CD4-positive, alpha-beta T cell treated with Interferon alpha-2 for 1 hour (primary cell): ENCODE measurements at places on chromosomes 3 and 15.

- no peak for DNase-seq
Measured at GRCh38 chr15:62118520-62119226, 46.4 kb downstream of the C2CD4B start.

DNA sequence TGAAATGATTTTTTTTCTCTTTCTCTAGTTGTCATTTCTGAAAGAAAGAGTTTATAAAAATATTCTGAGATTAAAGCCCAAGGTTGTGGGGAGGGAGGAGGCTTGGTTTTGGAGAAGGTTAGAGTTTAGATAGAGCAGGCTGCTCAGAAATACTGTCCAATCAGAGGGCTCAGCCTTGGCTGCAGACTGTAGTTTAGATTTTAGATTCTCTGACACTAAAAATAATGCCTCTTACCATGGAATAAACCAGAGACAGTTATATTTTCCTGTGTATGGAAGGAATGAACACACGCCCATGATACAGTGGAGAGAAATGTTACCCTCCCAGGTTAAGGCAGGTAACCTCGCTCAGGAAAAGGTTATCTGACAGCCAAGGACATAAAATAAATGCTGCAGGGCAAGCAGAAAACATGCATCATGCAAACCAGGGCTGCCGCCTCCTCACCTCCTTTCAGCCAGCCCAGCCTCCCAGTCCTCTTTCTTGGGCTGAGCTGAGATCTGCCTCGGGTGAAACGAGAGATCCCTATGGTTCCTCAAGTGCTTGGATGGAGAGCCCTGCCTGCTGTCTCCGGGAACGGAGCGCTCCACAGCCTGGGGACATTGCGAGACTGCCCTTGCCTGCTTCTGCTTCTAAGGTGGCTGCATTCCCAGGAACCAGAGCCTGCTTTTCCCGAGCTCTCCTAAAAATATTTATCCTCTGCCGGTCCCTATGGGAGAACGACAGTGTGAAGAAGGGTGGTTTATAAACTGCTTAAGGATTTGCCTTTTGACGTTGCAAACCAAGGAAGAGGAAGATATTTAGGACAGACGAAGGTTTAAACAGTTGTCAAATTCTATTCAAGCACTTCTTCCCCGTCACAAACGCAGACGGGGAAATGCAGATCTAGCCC lies 848 bp downstream of the NCEH1 start:
- DNase-seq: no peak

DNA sequence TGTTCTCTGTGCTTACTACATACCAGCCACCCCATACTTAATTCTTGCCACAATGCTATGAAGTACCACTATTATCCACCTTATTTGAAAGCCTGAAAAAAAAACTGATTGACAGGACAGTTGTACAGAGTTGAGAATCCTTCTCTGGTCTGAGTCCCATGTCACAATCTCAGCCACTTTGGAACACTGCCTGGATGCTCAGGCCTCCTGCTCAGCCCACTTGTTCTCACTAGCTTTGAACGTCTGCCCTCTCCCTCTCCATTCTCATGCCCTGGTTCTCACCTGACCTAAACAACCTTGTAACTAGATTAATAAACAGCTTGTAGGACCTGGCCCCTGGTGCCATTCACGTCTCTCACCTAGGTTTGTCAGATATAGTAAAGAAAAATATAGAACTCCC lies 53.9 kb downstream of the TRIM69 start:
- no peak for DNase-seq

GRCh38 chr3:112042842-112043280 lies 8.3 kb downstream of the TMPRSS7 start:
- no peak for DNase-seq

DNA sequence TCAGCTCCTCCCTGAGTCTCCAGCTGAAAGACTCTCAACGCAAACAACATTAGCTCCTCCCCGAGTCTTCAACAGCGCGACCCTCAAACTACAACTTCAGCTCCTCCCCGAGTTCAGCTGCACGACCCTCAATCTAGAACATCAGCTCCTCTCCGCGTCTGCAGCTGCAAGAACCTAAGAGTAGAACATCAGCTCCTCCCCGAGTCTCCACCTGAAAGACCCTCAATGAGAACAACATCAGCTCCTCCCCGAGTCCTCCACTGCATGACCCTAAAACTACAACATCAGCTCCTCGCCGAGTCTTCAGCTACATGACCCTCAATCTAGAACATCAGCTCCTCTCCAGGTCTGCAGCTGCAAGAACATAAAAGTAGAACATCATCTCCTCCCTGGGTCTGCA lies 78.3 kb downstream of the TFRC start:
- DNase-seq: no peak

DNA sequence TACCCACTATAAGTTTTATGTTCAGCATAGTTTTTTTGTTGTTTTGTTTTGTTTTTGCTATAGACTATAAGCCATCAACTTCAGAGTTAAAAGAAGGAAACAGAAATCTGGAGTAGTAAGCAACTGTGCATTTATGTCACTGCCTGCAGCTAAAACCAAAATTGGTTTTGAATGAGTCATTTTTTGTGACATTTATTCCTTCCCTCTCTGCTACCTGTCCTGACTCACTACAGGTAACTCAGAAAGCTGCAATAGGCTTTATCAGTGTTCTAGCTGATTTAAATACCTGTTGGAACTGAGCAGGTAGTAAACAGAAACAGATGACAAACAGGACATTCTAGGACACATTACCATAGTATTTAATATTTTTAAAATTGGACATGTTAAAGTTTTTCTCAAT lies 393.3 kb upstream of the WNT5A start:
- no peak for DNase-seq

- no peak for DNase-seq
Measured at GRCh38 chr3:43907508-43907858, 216.7 kb downstream of the ABHD5 start.

DNA sequence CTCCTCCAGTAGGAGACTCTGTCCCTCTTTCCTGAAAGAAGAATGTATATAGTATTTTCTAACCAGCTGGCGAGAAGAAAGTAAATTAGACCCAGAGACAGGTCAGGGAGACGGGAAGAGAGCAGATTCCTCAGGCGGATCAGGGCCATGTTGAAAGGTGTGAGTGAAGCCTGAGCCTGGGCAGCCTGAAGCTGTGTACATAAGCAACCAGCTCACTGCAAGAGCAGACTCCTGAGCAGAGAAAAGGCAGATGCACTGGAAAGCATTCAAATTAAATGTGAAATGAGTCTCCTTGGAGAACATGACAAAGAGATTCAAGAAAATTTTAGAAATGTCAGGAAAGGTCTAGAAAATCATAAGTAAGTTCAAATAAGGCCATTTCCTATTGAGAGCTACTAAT lies 165.8 kb downstream of the GOLIM4 start:
- no peak for DNase-seq

DNA sequence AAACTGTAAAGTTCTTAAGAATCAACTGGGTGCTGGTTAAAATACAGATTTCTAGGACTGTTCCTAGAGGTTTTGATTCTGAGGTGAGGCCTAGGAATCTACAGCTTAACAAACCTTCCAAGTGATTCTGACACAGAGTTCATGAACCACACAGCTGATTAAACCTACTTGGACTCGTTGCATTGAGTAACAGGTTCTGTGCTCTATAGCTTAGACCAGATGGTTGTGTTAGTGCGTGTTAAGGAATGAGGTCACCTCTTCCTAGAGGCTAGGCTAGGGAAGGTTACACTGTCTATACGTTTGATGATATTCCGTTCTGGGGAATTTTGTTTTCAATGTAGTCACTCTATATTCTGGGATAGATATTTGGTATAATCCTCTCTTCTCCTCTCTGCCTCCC lies 21.9 kb downstream of the EID1 start:
- DNase-seq: no peak
